ENCODE measurements at places on chromosomes 1 and 21. TPM values are rescaled to one million over a fixed set of nuclear protein-coding genes. Genes with fewer than 3 reads are reported as not detected.

- no peak for DNase-seq
- no peaks in the 10 kb centered on the region for H3K4me1 ChIP-seq
- H3K36me3 ChIP-seq = no peaks in the 10 kb centered on the region
Measured at GRCh38 chr1:98351561-98351960, 310.0 kb upstream of the SNX7 start.

SPRR2F gene
- not detected for total RNA-seq

GRCh38 chr1:200334661-200335256, 75.1 kb downstream of the ZNF281 start:
- H3K4me3 ChIP-seq = no peak overlapping the region
- no peaks in the 10 kb centered on the region for H3K27me3 ChIP-seq
- no peaks in the 10 kb centered on the region for H3K36me3 ChIP-seq

- H3K4me1 ChIP-seq = no peaks in the 10 kb centered on the region
- peak; percentile 62 for DNase-seq
- no peak overlapping the region for H3K4me3 ChIP-seq
- H3K27me3 ChIP-seq = no peaks in the 10 kb centered on the region
- H3K27ac ChIP-seq = no peak overlapping the region
Measured at GRCh38 chr1:114262337-114262736, 108.7 kb upstream of the SYT6 start.

- no peak overlapping the region for H3K4me3 ChIP-seq
- no peak for DNase-seq
- H3K36me3 ChIP-seq = no peaks in the 10 kb centered on the region
- no peak overlapping the region for H3K27ac ChIP-seq
- H3K4me1 ChIP-seq = no peaks in the 10 kb centered on the region
- H3K27me3 ChIP-seq = no peaks in the 10 kb centered on the region
Measured at GRCh38 chr1:247653040-247653439, 26.5 kb downstream of the OR13G1 start.

DNA sequence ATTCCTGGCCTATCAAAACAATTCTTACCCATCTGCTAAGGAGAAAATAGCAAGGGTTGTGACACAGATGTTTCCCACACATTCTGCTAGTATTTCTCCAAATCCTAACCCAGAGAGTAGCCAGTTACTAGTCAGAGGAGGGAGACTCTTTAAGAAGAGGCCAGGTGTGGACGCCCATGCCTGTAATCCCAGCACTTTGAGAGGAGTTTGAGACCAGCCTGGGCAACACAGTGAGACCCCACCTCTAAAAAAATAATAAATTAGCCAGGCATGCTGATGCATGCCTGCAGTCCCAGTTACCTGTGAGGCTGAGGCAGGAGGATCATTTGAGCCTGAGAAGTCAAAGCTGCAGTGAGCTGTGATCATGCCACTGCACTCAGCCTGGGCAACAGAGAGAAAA, 28.6 kb downstream of the NVL start:
- H3K4me3 ChIP-seq = no peak overlapping the region
- H3K4me1 ChIP-seq = no peaks in the 10 kb centered on the region
- H3K27me3 ChIP-seq = no peaks in the 10 kb centered on the region
- H3K27ac ChIP-seq = no peak overlapping the region

AMY1A gene
- not detected for total RNA-seq

DNA sequence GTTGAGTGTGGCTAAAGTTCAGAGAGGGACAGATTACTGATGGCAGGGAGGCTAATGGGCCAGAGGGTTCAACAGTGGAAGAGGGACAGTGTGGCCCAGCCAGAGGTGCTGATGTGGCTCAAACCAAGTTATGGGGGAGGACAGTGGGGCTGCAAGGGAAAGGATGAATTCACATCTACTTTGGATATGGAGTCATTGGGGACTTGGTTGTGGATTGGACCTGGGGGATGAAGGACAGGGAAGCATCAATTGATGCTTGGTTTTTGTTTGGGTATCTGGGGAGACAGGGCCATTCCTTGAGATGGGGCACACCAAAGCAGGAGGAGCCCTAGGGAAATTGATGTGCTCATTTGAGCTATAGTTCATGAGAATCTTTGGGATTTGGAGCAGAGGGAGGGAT, 23.3 kb downstream of the FOXO6 start:
- no peak overlapping the region for H3K4me3 ChIP-seq
- H3K27me3 ChIP-seq = no peaks in the 10 kb centered on the region
- no peak for DNase-seq
- peaks cover 50% of the 10 kb centered on the region for H3K4me1 ChIP-seq
- H3K27ac ChIP-seq = no peak overlapping the region
- no peaks in the 10 kb centered on the region for H3K36me3 ChIP-seq

DNA sequence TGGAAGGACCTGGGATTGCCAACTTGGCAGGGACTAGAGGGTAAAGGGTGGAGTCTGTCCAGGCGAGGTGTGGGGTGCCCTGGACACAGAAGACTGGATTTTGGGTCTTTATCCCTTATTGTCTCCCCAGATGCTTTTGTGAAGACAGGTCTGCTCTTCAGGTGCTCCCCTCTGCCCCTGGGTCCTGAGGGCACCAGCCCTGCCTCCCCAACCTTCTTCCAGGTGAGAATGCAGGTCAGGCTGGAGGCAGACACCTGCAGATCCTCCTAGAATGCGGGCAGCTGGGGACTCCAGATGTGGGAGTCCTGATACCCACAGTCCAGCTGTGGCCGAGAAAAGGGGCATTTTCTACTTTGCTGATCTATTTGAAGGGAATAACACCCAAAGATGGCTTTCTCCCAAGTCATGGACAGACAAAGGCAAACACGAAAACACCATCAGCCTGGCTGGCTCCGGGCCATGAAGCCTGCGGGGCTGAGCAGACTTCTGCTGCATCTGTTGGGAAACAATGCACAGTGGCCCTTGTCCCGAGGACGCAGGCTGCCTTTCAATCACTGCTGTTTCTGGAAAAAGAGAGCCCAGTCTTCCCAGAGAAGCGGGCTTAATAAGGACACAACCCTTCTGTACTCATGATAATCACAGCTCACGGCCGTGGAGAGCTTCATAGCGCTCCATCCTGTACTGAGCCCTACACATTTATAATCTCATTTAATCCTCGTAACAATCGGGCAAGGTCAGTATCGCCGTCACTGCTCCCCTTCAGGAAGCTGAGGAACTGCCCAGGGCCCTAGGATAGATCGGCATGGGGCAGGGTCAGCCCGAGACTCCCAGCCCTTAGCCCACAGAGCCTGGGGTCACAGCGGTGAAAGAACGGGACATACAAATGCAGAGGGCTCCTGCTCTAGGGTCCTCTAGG, 62.0 kb upstream of the ABCG1 start:
- no peak overlapping the region for H3K4me3 ChIP-seq
- no peaks in the 10 kb centered on the region for H3K36me3 ChIP-seq
- no peaks in the 10 kb centered on the region for H3K27me3 ChIP-seq
- no peak for DNase-seq
- no peak overlapping the region for H3K27ac ChIP-seq

IQGAP3 gene
- total RNA-seq = not detected

DNA sequence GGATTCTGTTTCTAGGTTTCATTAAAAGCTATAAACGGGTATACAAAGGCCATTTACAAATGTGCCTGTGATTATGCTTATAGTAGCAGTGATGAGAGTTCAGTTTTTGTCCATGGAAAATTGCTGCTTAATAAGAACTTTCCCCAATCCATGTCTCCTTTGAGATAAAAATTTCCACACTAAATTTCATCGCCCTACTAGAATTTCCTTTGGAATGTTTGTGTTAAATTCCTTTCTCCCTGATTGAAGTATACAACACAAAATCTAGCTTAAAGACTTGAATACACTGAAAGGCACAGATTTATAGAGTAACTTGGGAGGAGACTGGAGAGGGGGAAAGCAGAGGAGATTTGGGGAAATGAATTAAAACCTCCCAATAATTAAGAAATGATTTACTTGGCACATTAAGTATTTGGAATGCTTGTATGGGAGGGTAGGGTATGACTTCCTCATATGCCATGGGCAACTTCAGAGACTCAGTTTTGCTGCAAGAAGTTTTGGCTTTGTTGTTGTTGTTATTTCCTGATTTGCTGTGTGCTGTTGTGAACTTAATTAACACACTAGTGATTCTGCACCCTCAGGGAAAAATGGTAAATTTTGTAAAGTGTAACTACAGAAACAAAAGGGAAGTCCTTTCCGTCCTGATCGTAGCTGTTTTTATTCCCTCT, 157.6 kb upstream of the LMO4 start:
- no peak overlapping the region for H3K4me3 ChIP-seq
- H3K4me1 ChIP-seq = no peaks in the 10 kb centered on the region
- H3K36me3 ChIP-seq = no peaks in the 10 kb centered on the region
- DNase-seq = no peak
- H3K27me3 ChIP-seq = no peaks in the 10 kb centered on the region

FRRS1 gene
- 3.5 TPM for total RNA-seq

GRCh38 chr21:45950740-45951515, 30.6 kb upstream of the COL6A1 start:
- H3K27ac ChIP-seq = peak overlapping the region; percentile 44
- peak overlapping the region; percentile 20 for H3K4me3 ChIP-seq
- H3K4me1 ChIP-seq = peaks cover 36% of the 10 kb centered on the region
- H3K27me3 ChIP-seq = peaks cover 4% of the 10 kb centered on the region

GRCh38 chr1:83994111-83994510, 4.8 kb downstream of the TTLL7 start:
- peaks cover 27% of the 10 kb centered on the region for H3K4me1 ChIP-seq
- no peak overlapping the region for H3K4me3 ChIP-seq
- H3K36me3 ChIP-seq = no peaks in the 10 kb centered on the region
- no peaks in the 10 kb centered on the region for H3K27me3 ChIP-seq
- DNase-seq = no peak
- H3K27ac ChIP-seq = no peak overlapping the region

AMY2A gene
- total RNA-seq = not detected

Data from esophagus muscularis mucosa (tissue), 4 donors.